ENCODE measurements at places on chromosomes 6 and 20.

GRCh38 chr6:105991561-105992314 lies 94.4 kb upstream of the PRDM1 start:
- DNase-seq: no peak

- no peak for DNase-seq
Measured at GRCh38 chr6:127053032-127053874, 65.2 kb upstream of the RSPO3 start.

GRCh38 chr6:158356586-158357546 lies 44.6 kb downstream of the TULP4 start:
- no peak for DNase-seq

GRCh38 chr20:60137657-60138245 lies 179.5 kb downstream of the CDH26 start:
- peak; percentile 48 for DNase-seq

GRCh38 chr6:81590314-81590691 lies 162.2 kb downstream of the TENT5A start:
- no peak for DNase-seq

GRCh38 chr6:134937426-134937825 lies 12.5 kb downstream of the ALDH8A1 start:
- DNase-seq: no peak

DNA sequence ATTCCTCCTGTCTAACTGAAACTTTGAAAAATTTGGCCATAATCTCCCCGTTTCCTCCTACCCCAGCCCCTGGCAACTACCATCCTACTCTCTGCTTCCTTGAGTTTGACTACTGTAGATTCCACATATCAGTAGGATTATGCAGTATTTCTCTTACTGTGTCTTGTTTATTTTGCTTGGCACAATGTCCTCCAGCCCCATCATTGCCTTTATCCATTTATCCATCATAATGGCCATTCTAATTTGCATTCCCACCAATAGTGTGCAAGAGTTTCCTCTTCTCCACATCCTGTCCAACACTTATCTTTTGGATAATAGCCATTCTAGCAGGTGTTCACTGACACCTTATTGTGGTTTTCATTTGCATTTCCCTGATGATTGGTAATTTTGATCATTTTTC lies 202.3 kb downstream of the THBS2 start:
- DNase-seq: peak; percentile 90

GRCh38 chr20:61600016-61600415 lies 348.0 kb downstream of the CDH4 start:
- DNase-seq: no peak

DNA sequence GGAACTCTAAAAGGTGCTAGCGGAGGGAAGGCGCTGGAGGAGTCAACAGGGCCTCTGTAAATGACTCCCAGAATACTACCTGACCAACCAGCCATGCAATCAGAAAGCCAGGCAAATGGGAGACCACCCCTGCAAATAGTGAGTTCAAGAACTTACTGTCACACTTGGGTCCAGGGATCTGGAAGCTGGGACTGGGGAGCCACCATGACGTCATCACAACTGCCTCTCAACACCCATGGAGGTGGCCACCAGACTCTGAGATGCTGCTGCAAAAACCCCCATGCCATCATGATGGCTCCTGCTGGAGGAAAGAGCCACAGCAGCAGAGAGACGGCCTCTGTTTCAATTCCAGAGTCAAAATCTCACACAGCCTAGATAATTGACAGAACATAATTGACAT lies 8.5 kb upstream of the PDYN start:
- no peak for DNase-seq

DNA sequence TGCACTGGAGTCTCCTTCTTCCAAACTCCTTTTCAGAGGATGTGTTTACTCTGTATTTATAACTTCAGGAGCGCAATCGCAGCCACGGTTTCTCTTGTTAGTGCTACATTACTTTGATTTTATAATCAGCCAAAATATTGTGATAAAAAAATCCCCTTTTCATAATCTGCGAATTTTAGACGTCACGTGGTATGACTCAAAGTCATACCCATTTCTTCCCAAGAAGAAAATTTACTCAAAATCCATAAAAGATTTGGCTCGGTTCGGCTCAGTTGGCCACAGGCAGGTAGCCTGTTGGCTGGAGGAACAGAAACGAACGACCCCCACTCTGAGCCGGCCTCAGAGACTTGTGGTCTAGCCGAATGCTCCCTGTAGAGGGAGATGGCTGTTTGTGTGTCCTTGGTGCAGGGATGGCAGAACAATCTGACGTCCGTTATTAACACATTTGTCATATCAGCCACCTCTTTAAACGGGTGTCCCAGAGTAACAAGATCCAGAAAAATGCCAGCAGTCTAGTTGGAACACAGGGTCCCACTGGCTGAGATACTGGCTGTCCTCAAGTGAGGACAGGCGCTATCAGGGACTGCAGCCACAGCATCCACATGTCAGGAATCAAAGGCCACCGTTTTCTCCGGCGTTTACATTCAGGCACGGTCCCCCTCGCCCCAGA lies 247.6 kb downstream of the DLL1 start:
- no peak for DNase-seq

DNA sequence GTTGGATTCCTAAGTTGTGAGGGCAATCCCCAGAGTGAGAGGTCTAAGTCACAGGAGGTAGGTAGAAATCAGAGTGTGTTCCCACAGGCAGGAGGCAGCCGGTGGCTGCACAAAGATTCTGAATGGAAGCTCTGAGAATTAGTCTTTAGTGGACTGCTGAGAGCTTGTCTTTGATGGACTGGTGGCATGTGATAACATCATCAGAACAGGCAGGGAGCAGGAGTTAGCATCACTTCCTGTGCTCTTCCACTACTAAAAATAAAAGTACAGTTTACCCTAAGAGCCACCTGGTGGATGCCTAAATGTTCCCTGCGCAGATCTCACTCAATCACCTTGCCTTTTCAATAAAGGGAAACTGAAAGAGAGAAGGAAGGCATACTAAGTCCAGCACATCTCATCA lies 294.6 kb upstream of the POU3F2 start:
- DNase-seq: no peak

DNA sequence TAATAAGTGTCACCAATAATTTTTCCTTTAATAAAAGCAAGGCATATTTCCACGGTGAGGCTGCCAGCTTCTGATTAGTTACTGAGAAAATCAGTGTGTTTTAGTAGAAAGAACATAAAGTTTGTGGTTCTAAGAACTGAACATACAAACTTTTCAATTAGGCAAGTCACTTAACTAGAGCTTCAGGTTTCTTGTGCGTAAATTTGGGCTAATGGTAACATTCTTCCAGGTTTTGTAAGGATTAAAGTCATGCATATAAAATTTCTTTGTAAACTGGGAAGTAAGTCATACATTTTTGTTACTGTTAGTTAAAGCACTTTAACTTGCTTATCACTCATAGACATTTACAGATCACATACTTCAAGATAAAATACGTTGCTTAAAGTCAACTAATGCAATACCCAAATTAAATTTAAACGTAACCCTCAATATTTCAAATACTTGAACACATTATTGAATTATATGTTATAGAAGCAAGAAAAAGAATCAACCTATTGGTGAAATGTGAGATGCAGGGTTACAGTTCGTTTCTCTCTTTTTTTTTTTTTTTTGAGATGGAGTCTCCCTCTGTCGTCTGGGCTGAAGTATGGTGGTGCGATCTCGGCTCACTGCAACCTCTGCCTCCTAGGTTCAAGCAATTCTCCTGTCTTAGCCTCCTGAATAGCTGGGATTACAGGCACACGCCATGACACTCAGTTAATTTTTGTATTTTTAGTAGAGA lies 327.3 kb upstream of the NOX3 start:
- no peak for DNase-seq

- DNase-seq: no peak
Measured at GRCh38 chr20:6576726-6577125, 190.8 kb upstream of the BMP2 start.

DNA sequence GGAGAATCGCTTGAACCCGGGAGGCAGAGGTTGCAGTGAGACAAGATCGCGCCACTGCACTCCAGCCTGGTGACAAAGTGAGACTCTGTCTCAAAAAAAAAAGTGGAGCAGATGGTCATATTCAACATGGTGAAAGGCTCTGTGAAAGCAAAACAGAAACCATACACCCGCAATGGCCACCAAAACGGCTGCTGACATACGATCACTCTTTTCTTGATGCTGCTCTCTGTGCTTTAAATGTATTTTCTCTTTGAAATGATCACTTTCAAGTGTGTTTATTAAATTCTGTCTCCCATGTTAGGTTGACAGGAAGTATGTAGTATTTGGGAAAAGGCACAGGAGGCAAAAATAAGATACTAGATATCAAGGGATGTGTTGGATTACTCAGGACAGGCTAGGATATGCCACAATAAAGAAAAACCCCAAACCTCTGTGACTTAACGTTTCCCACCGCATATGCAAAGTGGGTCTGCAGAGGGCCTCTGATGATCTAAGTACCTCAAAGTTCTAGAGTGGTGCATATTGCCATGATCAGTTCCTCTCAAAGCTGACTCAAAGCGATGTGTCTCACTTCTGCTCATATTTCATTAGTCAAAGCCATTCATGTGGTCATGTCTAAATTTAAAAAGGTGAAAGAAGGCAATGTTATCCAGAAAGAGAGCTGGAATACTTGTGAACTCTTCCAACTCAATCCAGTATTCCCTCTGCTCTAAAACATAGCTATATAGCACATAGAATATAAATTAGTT lies 155.1 kb upstream of the SOX4 start:
- no peak for DNase-seq

- DNase-seq: no peak
Measured at GRCh38 chr20:492159-492558, 29.8 kb upstream of the TBC1D20 start.

GRCh38 chr20:44217342-44218092 lies 6.9 kb upstream of the OSER1 start:
- DNase-seq: peak; percentile 3

GRCh38 chr6:13496513-13497190 lies 9.3 kb upstream of the GFOD1 start:
- DNase-seq: no peak

GRCh38 chr6:43284991-43285781 lies 12.9 kb upstream of the SLC22A7 start:
- no peak for DNase-seq

GRCh38 chr6:75114806-75115205 lies 91.0 kb downstream of the COL12A1 start:
- no peak for DNase-seq

GRCh38 chr6:108904741-108905140 lies 56.5 kb downstream of the ARMC2 start:
- DNase-seq: no peak

GRCh38 chr6:14135893-14136539 lies 18.4 kb downstream of the CD83 start:
- DNase-seq: no peak

GRCh38 chr6:57108691-57109090 lies 18.7 kb downstream of the ZNF451 start:
- no peak for DNase-seq

DNA sequence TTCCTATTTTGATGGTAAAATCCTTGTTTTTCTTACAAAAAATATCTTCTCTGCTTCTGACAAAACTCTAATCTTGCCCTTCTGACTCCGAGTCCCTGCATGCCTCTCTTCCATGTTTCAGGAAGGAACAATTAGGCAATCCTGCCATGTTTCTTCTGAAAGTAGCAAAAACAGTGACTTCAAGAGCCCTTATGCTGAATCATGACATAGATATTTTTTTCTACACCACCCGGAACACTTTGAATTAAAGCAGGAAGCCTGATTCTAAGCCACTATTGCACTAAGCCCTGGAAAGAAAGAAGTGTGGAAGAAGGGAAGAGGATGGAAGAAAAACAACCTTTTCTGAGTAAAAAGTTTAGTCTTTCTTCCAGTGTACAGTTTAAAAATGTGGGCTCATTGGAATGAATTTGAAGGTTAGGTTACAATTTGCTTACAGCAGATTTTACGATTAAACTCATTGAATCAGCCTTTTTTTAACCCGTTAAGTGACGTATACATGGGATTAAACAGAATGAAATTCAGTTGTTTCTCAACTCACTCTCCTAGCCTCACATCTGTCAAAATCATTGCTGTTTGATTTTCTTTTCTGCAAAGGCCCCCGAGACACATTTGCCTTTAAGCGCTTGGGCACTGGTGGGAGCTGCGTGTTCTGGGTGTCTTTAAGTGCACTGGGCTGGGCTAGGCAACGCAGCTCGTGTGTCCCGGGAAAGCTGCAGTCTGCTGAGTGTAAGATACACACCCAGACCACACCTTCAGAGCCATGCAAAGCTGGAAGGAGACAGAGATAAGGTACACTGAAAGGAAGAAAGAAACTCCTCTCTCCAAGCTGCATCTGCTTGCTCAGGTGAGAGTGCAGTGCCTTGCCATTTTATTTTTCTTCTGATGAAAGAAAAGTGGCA lies 159.4 kb upstream of the CITED2 start:
- no peak for DNase-seq

- no peak for DNase-seq
Measured at GRCh38 chr20:11753155-11753554, 164.5 kb upstream of the BTBD3 start.

DNA sequence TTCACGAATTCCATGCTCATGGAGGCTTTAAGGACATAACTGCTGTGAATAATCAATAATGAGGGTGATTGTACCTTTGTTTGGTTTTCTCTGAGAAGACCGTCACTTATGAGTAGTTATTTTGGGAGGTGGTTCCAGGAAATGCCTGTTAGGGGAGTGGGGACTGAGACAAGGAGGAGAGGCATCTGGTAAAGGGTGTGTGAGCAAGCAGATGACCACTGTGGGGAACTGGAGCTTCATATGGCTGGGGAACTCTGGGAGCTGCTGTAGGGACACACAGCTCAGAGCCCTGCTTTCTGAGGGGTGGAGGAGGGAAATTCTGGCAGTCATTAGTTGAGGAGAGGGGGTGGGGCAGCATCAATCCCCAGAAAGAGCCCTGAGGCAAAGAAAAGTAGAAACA lies 71.3 kb upstream of the TINAG start:
- no peak for DNase-seq

DNA sequence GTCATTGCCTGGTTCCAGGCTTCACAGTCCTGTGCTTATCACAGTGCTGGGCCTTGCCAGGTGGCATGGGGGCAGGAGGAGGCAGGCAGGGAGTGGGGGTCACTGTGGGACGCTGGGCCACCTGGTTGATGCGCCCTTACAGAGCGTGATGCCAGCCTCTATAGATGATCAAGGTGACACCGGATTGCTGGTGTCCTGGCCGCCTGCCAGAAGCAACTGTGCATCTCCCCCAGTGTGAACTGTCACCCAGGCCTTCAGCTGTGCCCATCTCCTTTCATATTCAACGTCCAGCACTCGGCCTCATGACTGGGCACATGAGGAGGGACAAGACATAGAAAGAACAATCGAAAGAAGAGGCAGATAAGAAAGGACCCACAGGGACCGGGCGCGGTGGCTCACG lies 318.9 kb downstream of the TAF4 start:
- no peak for DNase-seq

GRCh38 chr6:24394780-24395437 lies 7.8 kb upstream of the MRS2 start:
- no peak for DNase-seq

GRCh38 chr6:36075656-36076055 lies 48.0 kb downstream of the MAPK14 start:
- no peak for DNase-seq

- DNase-seq: no peak
Measured at GRCh38 chr6:137744877-137745276, 122.2 kb upstream of the TNFAIP3 start.

- DNase-seq: peak; percentile 35
Measured at GRCh38 chr6:159252955-159253508, 83.8 kb downstream of the FNDC1 start.

GRCh38 chr6:1170794-1171193 lies 141.1 kb upstream of the FOXQ1 start:
- no peak for DNase-seq
